ENCODE measurements at places on chromosomes 13 and 19.

GRCh38 chr13:34647379-34648150 is 294.5 kb upstream of the NBEA start:
- no peak for DNase-seq

- no peak for DNase-seq
Observed at GRCh38 chr13:29500386-29500785, 95.1 kb downstream of the SLC7A1 start.

GRCh38 chr13:57375876-57376275 is 208.9 kb downstream of the PRR20E start:
- no peak for DNase-seq

- peak; percentile 59 for DNase-seq
Observed at GRCh38 chr19:1206150-1206863, 729 bp downstream of the STK11 start.

- DNase-seq = no peak
Observed at GRCh38 chr13:76775088-76775740, 111.0 kb downstream of the KCTD12 start.

DNA sequence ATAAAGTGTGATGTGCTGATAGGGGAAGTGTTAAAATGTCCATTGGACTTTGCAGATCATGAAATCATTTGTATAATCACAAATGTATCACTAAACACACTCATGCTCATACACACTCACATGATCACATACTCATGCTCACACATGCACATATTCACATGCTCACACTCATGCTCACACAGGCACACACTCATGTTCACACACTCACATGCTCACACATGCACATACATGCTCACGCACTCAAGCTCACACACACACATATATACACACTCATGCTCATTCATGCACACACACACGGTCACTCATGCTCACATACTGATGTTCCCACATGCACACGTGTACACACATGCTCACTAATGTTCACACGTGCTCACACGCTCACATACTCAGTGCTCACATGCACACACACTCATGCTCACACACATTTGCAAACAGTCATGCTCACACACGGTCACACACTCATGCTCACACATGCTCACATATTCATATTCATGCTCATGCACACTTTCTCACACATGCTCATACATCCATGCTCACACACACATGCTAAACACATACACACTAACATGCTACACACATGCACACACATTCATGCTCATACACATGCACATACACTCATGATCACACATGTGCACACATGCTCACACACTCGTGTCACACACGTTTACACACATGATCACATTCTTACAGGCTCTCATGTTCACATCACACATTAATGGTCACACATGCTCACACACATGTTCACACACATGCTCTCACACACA is 116.7 kb upstream of the GJB6 start:
- no peak for DNase-seq

DNA sequence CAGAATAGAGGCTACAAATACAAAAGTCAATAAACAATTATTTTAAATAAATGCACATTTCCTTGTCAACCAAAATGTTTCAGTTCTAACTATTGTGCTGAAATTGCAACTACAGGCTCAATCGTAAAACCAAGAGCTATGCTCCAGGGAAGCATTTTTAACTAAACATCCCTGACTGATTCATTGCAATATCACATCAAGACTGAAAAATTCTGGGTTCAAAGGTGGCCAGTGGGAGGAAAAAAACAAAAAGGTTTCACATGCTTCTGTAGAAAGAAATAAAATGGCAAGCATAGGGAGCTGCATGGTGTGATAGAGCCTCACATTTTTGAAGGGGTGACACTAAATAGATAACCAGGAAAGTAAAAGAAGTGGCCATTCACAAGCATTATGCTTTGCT is 862.8 kb downstream of the PCDH9 start:
- DNase-seq = no peak

- DNase-seq = no peak
Observed at GRCh38 chr19:40331052-40331451, 17.1 kb downstream of the C19orf47 start.

DNA sequence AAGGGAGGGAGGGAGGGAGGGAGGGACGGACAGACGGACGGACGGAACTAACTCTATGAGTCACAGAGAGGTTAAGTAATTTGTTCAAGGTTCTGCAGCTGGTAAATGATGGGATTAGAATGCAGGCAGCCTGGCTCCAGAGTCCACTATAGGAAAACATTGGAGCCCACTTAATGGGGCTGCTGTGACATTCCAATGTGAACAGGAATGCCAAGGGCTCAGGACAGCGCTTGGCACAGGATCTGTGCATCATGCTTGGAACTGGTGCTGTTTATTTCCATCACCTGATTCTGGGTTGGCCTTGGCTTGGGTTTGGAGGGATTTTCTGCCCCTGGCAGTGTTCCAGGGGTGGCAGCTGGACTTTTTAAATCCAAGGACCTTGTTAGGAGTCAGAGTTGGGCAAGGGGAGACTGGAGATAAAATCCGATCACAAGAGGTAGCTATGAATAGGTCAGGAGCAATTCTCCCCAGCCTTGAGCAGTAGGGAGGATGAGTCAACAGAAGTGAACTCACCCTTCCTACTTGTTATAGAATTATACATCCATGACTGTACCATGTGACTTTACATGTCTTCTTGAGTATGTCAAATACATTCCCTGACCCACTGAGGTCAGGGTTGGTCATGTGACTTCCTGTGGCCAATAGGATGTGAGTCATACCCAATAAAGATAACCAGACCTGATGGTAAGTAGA is 7.8 kb upstream of the HIF3A start:
- peak; percentile 85 for DNase-seq

DNA sequence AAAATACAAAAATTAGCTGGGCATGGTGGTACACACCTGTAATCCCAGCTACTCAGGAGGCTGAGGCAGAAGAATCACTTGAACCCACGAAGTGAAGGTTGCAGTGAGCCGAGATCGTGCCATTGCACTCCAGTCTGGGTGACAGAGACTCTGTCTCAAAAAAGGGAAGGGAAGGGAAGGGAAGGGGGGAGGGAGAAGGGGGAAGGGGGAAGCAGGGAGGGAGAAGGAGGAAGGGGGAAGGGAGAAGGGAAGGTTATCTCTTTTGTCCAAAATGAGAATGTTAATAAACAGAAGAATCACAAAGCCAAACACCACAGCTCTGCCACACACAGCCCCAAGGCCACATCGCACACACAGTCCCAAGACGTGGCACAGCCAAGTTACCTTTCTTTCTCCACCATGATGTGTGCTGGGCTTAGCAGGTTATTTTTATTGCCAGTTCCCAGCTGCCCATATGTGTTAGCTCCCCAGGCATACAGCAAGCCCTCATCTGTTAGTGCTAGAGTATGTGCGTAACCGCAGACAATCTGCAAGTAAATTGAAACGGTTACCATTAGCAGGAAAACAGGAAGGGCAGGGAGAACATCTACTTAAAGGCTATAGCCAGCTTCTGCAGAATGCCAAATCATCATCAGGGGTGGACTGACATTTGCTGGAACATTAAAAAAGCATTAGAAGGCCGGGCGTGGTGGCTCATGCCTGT is 34.3 kb downstream of the RCBTB1 start:
- DNase-seq = no peak

- no peak for DNase-seq
Observed at GRCh38 chr19:6048348-6048747, 62.0 kb downstream of the RFX2 start.

GRCh38 chr13:74004109-74004508 is 130.1 kb downstream of the KLF12 start:
- peak; percentile 50 for DNase-seq

DNA sequence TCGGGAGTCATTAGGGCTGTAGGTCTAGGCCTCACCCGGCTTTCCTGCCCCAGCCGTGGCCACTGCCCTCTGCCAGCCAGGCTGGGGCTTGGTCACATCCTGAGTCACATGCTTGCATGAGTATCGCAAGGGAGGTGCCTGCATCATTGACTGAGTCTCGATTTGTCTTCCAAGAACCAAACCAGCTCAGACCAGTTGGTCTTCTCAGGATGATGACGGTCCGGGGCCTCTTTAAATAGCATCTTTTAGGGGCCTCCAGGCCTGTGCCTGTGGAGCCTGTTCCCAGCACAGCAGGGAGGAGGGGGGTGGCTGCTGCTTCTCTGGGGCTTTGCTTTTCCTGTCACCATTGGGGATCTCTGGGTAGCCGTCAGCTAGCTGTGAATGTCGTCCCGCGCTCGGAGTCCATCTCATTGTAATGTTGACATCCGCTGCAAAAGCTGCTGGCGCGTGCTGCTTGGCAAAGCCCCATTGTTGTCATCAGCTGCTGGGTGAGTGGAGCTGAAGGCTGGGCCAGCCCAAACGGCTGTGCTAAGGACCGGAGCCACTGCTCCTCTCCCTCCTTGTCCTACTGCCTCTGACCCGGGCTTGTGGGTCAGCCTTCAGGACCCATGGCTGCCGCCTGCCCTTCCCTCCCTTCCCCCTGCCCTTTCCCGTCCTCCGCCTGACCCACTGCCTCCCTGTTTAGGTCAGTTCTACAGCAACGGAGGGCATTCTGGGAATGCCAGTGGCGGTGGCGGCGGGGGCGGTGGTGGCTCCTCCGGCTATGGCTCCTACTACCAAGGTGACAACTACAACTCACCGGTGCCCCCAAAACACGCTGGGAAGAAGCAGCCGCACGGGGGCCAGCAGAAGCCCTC is 14.3 kb upstream of the QTRT1 start:
- no peak for DNase-seq

DNA sequence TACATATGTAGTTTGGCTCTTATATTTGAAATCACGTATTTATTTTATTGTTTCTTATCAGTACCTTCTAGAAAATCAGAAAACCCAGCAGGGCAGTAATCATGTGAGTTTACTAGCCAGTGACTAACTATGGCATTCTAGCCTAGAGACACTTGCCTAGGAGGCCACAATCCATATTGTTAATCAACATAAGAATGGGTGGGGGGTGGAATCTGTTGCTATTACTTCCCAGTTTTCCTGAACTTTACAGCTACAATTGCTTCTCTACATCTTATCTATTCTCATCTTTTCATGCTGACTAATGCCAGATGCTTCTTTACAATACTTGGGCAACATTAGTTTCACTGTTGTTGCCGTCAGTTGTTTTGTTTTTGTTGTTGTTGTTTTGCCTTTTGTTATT is 18.7 kb upstream of the ATXN8OS start:
- no peak for DNase-seq

DNA sequence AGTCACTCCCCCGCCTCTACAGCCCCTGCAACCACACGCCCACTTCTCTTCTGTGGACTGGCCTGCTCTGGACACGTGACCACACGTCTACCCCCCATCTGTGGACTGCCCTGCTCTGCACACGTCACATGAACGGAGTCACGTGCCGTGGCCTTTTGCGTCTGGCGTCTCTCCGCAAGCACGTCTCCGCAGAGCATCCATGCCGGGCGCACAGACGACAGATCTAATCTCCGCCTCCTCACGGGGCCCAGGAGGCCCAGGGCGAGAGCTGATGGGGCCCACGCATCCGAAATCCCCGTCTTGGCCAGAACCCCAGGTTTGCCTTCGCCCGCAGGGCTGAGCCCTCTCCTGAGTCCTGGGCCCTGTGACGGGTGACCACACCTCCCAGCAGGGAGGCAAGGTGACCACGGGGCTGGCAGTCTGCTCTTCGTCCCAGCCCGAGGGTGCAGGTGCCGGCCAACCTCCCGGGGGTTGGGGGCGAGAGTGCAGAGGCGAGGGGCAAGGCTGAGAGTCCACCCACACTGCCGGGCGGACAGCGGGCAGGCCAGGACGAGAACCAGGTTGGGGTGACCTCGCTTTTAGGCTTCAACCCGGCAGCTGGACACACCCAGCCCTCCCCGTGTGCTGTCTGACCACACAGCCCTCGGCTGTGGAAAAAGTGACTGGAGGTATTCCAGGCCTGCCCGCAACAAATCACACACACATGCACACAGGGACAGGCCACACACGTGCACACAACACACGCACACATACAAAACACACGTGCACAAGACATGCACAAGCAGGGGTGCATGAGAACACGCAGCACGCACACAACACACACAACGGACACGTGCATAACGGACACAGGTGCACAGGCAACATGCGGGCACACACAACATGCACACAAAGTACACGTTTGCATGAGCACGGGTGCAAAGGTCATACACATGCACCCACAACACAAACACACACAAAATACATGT is 3.9 kb downstream of the SBNO2 start:
- peak; percentile 56 for DNase-seq

DNA sequence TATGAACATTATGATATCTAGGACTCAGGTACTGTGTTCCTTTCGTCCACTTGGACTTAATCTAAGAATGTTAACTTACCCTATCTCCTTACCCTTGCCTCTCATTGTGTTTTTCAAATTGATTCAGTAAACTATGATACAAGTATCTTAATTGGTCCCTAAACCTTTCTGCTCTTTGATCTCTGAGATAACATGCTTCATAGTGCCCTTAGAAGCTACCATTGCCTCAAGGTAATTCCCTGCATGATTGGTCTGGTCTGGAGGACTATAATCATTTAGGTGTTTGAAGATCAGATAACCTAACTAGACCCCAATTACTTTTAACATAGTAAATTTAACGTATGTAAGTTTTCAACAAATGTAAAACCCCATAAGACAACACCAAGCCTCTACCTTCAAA is 169.9 kb upstream of the NBEA start:
- DNase-seq = no peak

DNA sequence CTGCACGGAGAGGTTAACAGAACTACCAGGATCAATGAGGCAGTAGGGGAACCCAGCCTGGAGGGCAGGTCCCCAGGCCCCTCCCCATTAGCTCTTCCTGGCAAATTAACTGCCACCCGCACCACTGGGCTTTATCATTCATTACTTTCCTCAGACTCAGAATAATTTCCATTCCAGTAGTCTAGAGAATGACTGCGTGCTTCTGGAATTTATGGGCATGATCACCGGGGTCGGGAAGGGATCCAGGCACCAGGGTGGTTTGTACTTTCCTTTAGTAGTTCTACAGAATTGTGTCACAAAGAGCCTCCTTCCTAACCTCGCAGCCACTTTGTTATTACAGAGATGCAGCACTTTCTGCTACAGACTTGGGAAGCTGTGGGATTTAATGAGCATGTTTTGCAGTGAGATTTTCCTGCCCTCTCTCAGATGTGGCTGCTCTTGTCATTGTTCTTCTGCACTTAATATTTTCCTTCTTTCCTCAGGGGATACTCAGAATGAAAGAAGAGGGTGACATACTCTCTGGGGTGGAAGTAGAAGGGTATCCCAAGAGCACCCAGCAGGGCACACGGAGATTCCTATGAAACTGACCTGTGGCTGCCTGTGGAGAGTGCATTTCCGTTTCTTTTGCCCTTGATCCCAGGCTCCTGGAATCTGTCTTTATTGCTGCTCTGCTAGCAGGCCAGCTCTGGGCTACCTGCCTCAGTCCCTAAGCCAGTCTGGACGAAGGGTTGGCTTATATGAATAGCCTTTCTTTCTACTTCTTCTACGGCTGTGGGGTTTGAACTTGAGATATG is 285.0 kb upstream of the SLC10A2 start:
- DNase-seq = peak; percentile 52

DNA sequence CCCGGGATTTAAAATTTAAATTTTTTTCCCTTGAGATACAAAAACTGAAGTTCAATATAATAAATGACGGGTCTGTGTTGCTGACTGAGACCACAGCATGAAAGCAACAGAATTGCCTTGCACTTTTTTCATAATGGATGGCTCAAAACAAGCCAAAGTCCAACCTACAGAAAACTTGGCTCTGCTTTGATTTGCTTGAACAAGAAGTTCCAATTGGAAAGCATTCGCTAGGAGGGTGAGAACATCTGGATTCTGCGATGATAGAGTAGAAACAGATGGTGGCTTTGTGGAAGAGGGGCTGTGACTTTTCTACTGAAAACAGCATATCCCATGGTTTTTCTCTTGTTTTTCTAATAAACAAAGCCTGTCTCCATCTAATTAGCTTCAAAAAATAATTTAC is 46.4 kb downstream of the THSD1 start:
- DNase-seq = peak; percentile 93
